Heart left ventricle (tissue), 16 donors: ENCODE measurements at places on chromosomes 2 and 18. TPM values are rescaled to one million over a fixed set of nuclear protein-coding genes. Genes with fewer than 3 reads are reported as not detected.

Gene DOK6
- 0.46 TPM for polyA plus RNA-seq

Gene OSBPL6
- 2.7 TPM for polyA plus RNA-seq

Gene CCDC74A
- polyA plus RNA-seq, result 1.0 TPM

Gene SERPINB7
- polyA plus RNA-seq, result not detected

Gene TET3
- 4.2 TPM for polyA plus RNA-seq

Gene TEX44
- polyA plus RNA-seq, result not detected

DNA sequence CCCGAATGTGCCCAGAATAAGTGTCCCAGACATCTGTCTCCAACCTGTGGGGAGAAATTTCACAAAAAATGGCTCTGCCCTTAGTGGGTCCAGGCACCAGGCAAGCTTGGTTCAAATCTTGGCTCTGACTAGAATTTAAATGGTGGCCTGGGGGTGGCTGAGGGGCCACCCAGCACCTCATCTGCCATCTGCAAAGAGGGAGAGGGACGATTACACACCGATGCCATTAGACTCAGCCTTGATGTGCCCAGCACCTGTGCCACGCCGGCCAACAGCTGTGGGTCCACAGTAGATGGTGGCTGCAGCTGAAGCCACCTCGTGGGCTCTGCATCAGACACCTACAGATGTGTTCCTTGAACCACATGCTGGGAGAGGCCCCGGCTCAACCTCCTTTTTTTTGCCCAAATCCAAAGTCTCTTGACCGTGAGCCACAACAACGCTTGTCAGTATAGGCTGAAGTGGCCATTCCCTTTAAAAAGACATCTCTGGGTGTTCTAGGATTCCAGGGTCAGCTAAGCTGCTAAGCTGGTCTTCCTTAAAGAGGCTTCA, 222.0 kb upstream of the RAB6C start:
- DNase-seq, result no peak

DNA sequence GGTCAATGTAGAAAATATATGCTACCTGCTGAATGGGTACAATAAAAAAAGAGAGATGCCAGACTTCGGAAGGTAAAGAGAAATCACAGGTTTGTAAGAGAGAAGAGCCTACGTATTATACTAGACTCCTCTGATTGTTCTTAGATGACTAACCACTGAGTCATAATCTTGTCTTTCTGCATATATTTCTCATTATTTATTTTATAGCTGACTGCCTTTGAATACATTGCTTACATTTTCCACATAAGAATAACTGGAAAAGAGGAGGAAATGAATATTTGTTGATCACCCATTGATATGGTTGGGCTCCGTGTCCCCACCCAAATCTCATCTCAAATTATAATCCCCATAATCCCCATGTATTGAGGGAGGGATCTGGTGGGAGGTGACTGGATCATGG, 90.3 kb upstream of the RAB27B start:
- DNase-seq, result no peak

- no peak for DNase-seq
Observed at GRCh38 chr18:63753676-63754075, 21.5 kb upstream of the SERPINB7 start.

- DNase-seq, result no peak
Observed at GRCh38 chr2:128644718-128645256, 326.1 kb upstream of the HS6ST1 start.

GRCh38 chr2:28751956-28752630, 463 bp downstream of the PPP1CB start:
- DNase-seq, result no peak

- DNase-seq, result no peak
Observed at GRCh38 chr2:42957109-42957860, 164.9 kb upstream of the HAAO start.

- no peak for DNase-seq
Observed at GRCh38 chr2:153584244-153584643, 105.7 kb upstream of the RPRM start.

- peak; percentile 95 for DNase-seq
Observed at GRCh38 chr2:28391564-28392296, 928 bp upstream of the FOSL2 start.

DNA sequence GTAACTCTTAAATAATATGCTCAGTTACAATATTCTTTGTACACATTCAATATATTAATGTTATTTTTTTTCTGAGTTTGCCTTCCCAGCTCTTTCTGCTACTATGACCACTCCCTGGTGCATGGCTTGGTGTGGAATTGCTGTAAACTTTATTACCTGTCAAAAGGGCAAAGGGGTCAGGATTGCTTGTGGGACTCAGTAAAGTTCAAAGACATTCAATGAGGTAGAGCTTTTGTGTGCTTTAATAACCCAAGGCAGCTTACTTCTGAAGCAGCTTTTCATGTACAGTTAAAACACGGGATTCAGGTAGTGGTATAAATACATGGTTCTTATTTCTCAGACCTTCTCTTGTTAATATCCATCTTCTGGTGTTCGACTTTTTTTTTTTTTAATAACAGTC, 132.8 kb downstream of the MEIS1 start:
- DNase-seq, result no peak

- no peak for DNase-seq
Observed at GRCh38 chr18:42620657-42621056, 494.8 kb downstream of the RIT2 start.

GRCh38 chr2:9274701-9275343, 68.2 kb downstream of the ASAP2 start:
- no peak for DNase-seq

GRCh38 chr18:48656582-48656981, 117.8 kb downstream of the CTIF start:
- DNase-seq, result no peak

DNA sequence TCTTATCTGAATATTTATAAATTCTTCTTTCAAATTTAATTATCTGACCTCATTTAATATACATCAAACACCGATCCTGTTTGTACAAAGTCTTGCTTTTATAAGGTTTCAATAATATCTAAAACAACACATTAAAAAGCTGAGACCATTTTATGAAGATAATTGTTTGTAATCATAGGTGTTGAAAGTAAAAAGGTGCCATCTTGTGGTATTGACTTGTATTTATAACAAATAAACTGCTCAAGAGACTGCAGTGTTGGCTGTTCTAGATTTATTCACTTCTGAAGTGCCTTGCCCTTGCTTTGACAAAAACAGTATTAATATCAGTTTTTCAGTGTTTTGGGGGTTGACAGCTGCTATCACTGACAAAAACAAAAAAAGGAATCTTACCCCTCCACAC, 286.8 kb upstream of the HNMT start:
- no peak for DNase-seq

DNA sequence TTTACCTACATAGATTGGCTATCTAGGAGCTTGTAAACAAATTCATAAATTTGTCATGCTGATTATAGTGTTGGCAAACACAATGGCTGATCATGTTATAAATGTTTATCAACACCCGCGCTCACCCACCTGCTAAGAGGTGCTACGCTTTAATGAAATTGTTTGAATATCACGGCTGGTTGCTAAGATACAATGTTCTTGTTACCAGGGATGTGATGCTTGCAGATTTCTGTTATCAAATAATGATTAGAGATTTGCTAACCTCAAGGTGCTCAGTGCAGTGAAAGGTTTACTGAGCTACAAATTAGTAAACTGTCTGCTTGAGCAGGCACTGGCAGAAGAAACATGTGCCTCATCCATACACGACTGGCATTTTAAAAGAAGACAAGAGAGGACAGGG, 160.0 kb upstream of the ZEB2 start:
- no peak for DNase-seq

GRCh38 chr18:21110713-21111345, 784 bp downstream of the ROCK1 start:
- DNase-seq, result peak; percentile 53
